ENCODE measurements at places on chromosomes 5 and 9.

GRCh38 chr9:13721481-13722235 is 442.2 kb upstream of the MPDZ start:
- DNase-seq, result no peak

DNA sequence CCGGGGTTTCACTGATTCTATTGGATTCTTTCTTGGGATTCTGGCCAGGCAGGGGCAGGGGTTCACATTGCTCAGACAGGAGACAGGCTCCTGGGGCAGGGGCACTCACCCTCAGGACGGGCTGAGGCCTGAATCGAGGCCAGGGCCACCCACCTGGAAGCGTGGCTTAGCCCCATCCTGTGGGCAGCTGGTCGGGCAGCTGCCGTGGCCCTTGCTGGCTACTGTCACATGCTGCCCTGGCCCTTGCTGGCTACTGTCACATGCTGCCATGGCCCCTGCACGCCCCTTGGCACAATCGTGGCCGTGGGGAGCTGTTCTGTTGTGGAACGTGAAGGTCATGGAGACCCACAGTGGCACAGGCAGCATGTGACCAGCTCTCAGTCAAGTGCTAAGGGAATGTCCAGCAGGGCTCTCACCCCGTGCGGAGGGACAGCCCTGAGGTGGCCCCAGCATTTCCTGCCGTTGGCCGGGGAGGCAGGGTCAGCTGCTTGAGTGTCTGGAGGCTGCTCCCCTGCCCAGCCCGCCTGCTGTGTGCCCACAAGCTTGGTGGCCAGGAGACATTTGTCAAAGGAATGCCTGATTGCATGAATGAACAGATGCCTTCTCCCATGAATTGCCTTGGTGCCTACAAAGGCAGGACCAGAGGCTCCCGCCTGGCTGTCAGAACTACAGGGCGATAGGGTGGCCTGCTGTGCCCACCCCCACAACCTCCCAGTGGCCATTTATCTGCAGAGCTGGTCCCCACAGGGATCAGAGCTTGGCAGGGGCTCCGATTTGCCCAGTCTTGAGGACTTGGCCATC is 16.9 kb upstream of the TMEM250 start:
- no peak for DNase-seq

GRCh38 chr5:177354256-177354655 is 2.8 kb upstream of the LMAN2 start:
- no peak for DNase-seq

GRCh38 chr9:81479573-81479972 is 209.8 kb downstream of the TLE1 start:
- DNase-seq, result no peak

GRCh38 chr9:97761056-97761598 is 64.0 kb upstream of the XPA start:
- DNase-seq, result no peak

DNA sequence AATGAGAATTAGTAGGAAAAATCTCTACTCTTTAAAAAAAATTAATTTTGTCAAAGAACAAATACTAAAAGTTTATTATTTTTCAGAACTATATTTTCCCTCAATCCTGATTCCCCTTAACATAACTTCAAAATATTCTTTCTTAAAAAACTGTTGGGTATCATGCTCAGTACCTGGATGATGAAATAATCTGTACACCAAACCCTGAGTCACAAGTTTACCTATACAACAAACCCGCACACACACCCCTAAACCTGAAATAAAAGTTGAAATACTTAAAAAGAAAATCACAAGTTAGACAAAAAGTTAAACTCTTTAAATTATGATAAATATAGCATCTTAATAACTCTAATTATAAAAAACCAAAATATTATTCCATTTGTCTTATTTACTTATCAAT is 812.3 kb downstream of the MAT2B start:
- DNase-seq, result no peak

DNA sequence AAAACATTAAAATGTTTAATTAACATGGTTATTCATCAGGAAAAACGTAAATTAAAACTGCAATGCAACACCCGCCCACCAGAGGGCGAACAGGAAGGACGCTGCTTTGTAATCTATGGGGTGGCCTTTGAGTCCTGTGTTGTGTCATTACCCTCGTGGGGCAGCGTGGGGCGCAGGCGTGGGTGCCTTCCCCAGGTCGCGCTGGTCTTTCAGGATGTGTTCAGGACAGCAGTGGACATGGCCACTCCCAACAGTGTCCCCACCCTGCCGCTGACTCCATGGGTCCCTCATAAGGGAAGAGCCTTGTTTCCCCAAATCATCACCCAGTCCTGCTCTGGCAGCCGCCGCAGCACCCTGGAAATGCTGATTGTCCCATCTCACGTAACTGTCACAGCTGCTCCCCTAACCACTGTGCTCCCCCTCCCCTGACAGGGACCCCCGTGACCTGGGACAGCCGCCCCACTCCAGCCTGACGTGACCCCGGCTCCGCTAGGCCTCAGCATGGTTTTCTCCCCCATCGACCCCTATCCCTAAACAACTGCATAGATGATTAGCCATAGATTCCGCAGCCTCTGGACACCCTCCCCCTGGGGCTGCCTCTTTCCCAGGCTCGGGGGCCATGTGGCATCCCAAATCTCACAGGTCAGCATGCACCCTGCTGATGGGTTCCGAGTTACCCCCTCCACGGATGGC is 36.4 kb downstream of the GLT6D1 start:
- peak; percentile 24 for DNase-seq

DNA sequence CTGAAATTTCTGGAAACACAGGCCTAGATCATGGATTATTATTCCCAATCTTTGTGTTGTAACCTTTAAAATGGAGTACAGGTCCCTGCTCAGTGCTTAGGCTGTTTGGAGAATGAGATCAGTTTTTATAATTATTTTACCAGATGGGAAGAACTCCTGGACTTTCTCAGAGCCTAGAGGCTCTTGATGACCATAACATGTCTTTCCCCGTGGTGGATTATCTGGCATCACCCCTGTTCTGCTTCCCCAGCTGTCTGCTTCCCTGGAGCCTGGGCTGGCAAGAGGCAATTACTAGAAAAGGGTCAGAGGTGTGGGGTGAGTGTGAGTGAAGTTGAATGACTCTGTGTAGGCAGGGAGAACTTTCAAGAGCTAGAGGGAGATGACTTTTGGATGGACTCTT is 143.0 kb downstream of the CARTPT start:
- DNase-seq, result no peak

DNA sequence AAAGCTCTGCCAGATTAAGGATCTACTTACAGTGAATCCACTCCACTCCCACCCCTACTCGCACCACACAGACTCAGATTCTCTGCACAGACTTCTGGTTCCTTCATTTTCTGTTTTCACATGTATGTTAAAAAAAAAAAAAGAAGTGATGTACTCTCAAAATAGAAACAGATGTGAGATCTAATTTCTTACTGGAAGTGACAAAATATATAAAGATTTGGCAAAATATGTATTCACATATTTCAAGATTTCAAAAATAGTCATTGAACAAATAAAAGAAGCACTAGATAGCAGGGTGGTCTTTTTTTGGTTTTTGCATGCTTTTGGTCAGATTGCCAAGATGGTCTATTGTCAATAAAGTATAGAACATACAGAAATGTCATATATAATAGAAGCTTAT is 379.2 kb downstream of the TMEM167A start:
- no peak for DNase-seq

DNA sequence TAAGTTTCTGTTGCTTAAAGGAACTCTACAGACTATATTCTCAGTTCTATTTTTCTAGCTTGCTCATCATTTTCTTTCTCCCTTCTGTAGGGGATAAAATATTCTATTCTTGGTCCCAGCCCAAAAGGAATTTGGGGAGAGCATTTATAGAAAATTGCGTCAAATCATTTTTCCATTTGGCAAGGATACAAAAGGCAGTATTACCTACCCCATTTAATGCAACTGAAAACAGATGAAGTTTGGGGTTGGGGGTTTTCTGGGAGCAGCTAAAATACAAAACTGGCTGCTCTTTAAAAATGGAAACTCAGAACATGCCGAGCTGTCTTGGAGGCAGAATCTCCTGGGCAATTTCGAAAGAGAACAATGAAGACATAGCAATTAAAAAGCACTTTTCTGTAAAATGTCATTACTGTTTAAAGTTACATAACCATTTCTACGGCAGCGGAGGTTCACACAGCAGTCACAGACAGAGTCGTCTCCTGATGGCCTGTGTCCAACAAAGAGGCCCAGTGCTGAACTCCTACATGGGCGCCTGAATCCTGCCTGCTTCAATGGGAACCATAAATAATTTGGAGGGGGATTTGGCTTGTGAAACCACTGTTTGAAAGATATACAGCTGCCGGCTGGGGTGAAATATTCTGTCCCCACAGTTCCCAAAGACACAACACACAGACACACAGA is 152.4 kb downstream of the BRINP1 start:
- no peak for DNase-seq

DNA sequence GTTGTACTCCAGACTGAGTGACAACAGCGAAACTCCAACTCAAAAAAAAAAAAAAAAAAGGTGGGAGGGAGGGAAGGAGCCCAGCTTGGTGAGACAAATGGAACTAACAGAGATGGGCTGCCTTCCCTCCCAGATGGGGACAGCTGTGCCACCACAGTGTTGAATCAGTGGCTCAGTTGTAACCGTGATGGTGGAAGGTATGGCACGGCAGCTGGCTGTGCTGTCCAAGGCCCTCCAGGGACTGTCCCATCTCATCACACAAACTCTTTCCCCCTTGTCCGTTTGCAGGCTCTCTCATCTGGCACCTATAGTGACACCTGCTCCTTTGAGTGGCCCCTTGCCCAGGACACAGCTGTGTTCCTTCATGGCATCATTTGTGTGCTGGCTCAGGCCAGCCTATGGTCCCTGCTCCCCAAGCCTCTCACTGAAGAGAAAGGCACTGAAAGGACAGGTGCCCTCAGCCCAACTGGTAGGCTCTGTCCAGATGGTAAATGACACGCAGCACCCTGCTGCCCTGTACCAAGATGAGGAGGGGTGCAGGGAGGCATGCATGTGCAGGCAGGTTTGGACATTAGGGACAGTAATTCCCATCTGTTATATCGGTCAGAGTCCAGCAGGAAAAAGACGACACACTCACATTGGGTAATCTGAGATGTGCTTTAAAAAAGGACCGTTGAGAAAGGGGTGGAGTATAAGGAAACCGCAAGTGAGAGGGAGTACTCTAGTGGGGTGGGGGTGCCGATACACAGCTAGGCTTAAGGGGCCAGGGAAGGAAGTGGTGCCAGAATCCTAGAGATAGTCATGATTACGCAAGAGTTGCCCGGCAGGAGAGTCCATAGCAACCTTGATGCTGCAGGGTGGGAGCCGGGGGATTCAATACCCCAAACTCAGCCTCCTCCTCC is 4.3 kb downstream of the SMIM33 start:
- DNase-seq, result no peak

DNA sequence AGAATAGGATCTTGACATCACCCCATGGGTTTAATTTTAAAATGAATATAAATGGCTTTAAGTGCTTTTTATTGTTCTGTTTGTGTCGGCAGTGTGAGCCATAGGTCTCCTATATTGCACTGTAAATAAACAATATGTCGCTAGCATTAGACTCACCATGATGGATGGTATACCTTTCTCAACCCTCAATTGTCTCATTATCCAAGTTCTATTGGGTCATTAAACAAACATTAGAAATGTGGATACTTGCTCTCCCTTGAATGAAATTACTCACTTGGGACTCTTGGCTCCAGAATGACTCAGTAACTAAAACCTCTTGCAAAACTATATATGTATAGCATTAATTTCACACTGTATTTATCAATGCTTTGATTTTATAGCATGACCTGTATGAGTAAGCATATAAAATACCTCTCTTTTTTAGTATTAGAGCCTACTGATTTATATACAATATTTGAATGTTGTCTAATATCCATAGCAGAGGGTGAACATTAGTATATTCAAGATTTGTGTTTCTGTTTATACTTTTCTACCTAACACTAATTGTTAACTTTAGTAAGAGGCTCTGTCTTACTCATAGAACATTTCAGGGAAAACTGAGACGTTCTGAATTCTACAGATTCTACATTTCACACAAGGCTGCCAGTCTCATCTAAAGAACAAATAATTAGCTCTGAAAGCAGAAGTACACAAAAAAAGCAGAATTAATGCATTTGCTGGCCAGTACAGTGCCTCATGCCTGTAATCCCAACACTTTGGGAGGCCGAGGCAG is 303.8 kb upstream of the PRR16 start:
- no peak for DNase-seq

GRCh38 chr5:169832304-169832703 is 148.0 kb downstream of the INSYN2B start:
- DNase-seq, result no peak

Measured in stimulated activated CD8-positive, alpha-beta memory T cell treated with anti-CD3 and anti-CD28 coated beads, Interleukin-2, amount 100 ng/mL, for 1 hour (primary cell).